ENCODE measurements at places on chromosomes 11 and 22.

DNA sequence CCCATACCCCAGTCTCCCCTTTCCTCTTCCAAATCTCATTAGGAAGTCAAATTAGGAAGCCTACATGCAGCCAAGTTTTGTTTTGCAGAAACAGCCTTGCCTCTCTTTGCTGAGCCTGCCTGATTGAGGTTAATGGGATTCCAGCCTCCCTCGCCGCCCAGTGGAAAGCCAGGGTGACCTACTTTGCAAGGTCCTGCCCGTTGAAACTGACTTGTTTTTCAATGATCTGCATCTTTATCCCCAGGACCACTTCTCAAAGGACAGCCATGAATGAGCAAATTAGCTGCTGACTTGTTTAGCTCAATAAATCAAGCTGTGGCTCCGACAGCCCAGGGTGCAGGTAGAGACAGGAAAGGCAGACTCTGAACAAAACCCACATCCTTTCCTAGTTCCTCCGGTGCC, 110.4 kb downstream of the RRAS2 start:
- DNase-seq: no peak

DNA sequence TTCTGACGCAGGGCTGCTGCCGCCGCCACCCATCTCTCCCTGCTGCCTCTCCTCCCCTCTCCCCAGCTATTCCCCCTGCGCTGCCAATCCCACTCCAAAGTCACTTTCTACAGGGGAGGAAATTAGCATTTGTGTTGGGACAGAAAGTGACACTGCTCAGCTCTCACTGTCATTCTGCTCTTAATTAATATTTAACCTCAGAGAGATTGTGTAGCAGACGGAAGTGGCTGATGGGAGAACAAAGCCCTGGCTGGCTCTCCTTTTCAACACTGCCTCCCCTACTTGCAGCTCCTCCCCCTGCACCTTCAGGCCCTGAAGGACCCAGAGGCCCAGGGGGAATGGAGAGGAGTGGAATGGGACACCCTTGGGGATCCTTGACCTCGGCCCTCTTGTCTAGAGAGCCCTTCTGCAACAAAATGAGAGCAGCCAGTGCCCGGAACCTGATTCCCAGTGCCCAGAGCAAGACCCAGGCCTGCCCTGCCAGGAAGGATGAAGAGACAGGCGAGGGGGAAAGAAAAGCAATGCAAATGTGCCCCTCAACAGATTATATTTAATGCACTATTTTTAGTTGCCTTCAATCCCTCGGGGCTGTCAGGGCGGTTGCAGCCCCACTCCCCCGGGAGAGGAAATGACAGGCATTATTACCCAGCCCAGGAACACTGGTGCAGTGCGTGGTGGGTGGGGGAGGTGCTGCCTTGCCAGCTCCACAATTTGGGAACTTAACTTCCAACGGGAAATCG, 14.6 kb upstream of the NRGN start:
- no peak for DNase-seq

GRCh38 chr11:8871962-8872361, 39.0 kb upstream of the AKIP1 start:
- no peak for DNase-seq

DNA sequence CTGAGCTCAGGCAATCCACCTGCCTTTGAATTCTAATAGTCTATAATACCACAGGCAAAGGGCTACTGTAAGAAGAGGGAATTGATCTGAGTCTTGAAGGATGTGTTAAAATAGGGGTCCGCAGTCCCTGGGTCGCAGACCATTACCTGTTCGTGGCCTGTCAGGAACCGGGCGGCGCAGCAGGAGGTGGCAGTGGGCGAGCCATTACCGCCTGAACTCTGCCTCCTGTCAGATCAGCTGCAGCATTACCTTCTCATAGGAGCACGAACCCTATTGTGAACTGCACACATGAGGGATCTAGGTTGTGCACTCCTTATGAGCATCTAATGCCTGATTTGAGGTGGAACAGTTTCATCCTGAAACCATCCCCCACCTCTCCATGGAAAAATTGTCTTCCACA, 11.5 kb upstream of the TMEM123 start:
- no peak for DNase-seq

DNA sequence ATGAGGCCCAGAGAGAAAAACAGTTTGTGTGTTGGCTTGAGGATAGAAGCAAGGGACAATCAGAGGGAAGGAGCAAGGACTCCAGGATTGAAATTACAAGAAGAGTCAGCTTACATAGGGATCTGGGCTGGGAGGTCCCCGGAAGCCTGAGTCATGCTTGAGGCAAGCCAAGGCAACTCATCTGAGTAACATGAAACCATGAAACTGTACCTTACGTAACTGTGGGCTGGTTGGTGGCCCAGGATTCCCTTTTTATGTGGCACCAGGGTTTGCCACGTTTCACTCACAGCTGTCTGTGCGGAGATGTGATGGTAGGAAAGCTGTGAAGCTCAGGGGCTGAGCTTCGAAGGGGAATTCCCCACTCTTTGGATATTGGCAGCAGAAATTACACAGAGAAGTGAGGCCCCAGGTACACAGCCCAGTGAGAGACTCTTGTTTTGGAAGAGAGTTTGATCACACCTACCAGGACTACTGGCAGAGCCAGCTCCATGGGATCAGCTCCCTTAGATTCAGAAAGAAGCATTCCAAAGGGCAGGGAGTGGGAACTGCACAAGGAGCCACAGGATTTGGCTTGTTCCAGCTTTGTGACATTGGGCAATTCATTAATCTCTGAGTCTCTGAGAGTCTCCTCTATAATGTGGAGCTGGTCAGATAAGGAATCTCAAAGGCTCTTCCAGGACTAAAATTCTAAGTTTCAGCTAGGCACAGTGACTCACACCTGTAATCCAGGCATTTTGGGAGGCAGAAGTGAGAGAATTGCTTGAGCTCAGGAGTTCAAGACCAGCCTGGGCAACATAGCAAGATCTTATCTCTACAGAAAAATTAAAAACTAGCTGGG, 7.8 kb downstream of the SLC5A1 start:
- DNase-seq: peak; percentile 84

DNA sequence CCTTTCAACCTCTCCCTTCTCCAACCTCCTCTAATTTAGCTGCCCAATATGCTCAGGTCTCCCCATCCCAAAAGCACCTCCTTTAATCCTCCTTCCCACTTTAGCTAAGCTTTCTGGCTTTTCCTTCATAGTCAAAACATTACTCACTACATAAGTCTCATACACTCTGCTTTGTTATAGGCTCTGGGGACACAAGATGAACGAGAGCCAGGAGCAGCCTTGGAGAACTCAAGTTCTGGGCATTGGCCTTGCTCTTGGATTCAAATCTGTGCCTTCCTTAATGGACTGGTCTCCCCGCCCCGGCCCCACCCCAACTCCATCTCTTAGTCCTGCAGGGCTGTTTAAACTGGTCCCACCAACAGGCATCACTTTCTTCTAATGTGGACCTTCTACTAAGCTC, 11.4 kb upstream of the HPX start:
- no peak for DNase-seq

DNA sequence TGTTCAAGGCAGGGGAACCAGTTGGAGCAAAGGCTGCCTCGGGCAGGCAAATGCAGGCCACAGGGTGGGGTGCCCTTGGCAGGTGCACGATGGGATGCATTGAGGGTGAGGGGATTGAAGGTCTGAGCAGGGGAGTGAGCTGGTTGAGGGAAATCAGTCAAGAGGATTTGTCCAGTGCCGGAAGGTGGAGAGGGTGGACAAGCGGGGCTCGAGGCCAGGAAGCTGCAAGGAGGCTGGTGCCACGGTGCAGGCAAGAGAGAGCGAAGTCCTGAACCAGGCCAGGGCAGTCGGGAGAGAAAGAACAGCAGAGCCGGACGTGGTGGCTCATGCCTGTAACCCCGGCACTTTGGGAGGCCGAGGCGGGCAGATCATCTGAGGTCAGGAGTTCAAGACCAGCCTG, 10.4 kb upstream of the MS4A10 start:
- no peak for DNase-seq

- peak; percentile 49 for DNase-seq
Observed at GRCh38 chr22:43945632-43946383, 9.4 kb upstream of the SAMM50 start.

DNA sequence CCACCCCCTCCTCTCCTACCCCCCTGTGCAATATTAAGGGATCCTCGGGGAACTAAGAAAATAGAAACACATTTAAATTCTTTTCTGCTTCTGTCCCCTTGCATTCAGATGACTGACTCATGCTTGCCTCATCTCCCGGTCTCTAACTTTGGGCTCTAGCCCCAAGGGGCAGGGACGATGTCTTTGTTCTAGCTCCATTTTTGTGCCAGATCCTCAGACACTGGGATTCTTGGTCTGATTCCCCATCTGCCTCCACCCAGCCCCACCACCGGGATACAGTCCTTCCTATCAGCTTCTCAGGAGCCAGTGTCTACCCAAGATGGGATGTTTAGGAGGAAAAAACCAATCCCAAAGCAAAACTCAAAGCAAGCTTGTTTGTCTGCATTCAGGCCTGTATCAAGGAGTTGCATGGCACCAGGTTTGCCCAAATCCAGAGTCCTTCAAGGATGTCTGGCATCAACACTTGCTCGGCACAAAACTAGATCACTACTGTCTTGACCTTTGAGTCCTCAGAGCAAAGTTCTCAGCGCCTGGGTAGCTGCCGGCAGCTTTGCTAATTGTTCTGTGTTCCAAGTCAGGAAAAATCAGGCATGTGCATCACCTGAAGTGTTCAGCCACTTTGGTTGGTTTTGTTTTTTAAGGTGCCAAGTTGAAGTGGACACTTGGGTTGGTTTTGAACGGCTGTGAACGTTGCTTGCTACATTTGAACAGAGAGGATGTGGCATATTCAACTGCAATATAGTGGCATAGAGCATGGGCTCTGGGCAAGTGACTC, 212.8 kb downstream of the DSCAML1 start:
- DNase-seq: no peak

GRCh38 chr11:73728000-73728399, 32.9 kb downstream of the RAB6A start:
- no peak for DNase-seq

DNA sequence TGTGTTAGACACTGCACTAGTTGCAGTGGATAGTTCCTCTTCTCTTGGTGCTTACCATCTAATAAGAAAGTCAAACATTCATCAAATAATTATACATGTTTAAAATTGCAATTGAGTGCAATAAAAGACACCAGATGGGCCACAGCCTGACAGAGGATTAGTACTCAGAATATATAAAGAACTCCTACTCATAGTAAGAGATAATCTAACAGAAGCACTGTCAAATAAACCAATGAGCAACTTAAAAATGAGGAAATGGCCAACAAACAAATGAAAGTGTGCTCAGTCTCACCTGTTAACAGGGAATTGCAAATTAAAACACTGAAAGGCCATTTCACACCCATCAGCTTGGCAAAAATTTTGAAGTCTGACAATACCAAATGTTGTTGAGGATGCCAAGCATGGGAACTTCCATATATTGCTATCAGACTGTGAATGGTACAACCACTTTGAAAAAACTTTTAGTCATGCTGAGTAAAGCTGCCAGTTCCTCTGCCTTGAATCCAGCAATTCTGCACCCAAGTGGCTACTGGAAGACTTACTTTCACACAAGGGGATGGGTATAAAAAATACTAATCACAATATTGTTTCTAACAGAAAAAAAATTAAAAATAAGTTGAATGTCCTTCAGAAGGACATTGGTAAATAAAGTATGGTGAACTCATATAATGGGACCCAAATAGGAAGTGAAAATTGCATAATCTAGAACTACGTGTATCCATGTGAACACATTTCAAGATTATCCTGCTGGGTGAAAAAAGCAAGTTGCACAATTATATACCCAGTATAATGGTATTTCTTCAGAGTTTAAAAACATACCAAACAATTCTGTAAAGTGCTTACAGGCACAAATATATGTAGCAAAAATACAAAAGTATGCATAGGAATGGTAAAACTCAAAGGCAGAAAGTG, 41.4 kb upstream of the CREB3L1 start:
- DNase-seq: no peak

GRCh38 chr11:46050662-46051061, 70.6 kb downstream of the PHF21A start:
- no peak for DNase-seq

DNA sequence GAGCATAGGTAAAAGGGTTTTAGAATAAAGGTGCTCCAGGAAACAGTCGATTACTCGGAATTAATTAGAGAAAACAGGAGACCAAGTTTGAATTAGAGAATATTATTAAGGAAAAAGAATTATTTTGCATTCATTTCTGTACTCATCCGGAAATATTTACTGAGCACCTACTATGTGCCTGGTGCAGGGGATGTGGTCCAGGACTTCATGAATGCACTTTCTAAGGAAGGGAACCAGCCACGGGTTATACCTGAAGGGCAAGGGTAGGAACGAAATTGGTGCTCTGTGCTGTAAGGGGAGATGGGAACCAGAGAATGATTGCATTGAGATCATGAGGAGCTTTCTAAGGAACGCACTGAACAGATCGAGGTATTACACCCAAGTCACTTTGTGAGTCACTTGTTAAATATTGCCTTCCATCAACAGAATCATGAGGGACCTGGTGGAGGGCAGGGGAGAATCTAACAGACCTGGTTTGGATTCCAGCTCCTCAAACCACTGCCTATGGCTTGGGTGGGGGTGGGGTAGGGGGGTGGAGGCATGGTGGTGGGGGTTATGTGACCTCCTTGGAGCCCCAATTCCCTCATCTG, 40.9 kb downstream of the C11orf96 start:
- no peak for DNase-seq

GRCh38 chr22:35205961-35206360, 51.3 kb upstream of the HMGXB4 start:
- no peak for DNase-seq

- no peak for DNase-seq
Observed at GRCh38 chr11:4881860-4882500, at the start of gene OR51T1. TSS of gene OR51T1 (plus strand) at chr11:4881900. CDS start at chr11:4881900, 0 bp downstream.

- DNase-seq: no peak
Observed at GRCh38 chr22:43344520-43344787, 1.3 kb upstream of the SCUBE1 start.

- DNase-seq: no peak
Observed at GRCh38 chr11:8733852-8734251, 51.3 kb downstream of the RPL27A start.

- no peak for DNase-seq
Observed at GRCh38 chr11:16555956-16556355, 182.5 kb upstream of the C11orf58 start.

GRCh38 chr22:19143967-19144400, 467 bp downstream of the ESS2 start:
- DNase-seq: no peak

DNA sequence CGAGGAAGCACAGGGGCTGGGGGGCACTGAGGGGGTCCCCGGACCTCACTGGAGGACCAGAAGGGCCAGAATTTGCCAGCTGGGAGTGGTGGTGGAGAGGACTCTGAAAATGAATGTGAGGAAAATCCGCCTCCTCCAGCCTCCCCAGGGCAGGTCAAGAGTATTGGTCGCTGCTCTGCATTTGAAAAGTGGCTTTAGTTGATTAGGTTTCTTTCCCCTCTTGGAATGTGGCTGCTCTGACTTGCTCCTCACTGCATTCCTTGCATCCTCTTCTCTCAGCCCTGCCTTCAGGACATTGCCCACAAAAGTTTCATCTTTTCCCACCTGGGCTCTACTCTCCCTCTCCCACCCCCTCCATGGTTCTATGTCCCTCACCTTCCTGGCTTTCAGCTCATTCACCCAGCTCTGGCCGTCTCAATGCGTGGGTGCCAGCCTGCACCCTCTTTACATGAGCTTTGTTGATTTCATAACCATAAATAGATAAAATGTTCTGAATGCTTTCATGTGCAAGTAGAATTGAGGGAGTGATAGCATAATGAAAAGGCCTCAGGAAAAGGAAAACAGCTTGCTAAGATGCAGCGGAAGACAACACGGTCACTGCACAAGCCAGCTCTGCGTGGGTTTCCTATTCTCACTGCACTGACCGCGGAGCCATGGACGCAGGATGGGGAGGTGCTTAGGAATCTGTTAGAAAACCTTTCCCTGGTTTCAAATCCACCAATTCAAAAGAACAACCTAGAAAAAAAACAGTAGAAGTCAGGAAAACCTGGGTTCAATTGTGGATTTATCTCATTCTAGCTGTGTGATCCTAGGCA, 6.5 kb upstream of the NPAS4 start:
- no peak for DNase-seq

Measured in DMS153 (cell line).